ENCODE measurements at places on chromosomes 7 and 10.

- no peak for DNase-seq
These were observed 347.8 kb downstream of the PTEN start for GRCh38 chr10:88211230-88211629.

- DNase-seq = no peak
These were observed 27.4 kb upstream of the GDI2 start for GRCh38 chr10:5840314-5841307.

DNA sequence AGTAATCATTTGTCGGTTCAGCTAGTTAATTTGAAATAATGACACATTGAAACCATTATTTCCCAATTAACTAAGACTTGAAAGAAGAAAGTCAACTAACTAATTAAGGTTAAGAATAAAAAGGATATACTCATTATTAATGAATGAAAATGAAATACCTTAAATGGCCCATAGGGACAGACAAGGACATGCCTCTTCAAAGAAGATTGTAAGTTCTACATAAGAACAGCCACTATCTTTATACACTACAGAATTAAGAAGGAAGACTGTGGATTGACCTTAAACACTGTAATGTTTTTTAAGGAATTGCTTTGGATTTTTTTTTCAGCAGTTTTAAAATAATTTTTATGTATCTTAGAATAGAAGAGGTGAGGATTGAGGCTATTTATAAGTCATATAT, 60.7 kb downstream of the CSTF2T start:
- DNase-seq = no peak

DNA sequence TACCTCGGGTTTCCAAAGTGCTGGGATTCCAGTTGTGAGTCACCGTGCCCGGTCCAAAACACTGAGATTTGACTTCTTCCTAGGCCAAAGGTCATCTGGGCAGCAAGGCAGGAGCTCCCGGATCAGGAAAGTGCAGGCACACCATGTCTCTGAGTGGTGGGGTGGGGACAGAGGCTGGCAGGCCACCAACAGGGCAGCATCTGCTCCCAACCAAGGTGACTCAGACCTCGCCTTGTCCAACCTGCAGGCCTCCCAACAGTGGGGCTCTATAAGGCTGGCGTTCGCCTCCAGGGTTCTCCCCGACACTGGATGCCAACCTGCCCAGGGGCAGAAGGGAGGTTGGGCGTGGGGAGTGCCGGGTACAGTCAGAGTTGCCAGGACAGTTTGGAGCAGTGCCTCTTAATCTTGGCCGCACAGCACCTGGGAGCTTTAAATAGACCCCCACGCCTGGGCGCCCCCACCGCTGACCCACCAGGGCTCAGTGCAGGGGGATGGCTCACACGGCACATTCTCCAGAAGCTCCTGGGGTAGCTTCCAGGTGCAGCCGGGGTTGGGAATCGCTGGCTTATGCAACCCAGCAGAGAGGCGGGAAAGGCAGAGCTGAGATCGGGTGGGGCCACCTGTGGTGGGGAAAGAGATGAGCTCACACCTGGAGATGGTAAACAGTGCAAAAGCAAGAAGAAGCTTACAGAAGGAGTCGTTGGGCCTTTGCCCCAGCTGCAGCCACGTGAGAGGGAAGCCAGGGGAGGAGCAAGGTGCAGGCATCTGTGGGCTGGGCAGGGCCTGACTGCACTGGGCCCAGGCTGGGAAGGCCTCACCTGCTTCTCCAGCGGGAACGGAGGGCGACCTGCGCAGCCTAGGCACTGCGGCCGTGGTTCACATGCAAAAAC, 10.9 kb downstream of the CALML5 start:
- no peak for DNase-seq

GRCh38 chr10:131129544-131129943, 182.0 kb downstream of the TCERG1L start:
- DNase-seq = no peak

GRCh38 chr7:22962775-22963350, 51.1 kb downstream of the HYCC1 start:
- DNase-seq = no peak

DNA sequence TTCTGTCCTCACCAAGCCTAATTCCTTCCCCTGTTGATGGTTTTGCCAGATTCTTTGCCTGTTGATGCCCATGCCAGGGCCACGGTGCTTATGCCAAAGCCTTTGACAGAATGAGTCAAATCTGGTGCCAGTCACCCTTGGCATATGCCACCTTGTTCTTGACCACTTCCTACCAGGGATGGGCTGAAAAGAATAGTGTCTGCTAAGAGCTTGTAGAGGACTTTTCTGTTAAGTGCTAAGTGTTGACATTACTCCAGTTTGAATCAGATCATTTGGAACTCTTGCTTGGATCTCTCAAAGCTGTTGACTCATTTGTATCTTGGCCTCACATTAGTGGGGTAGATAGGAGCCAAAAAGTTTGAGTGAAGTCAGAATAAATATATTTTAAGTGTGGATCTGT, 661.2 kb downstream of the AUTS2 start:
- no peak for DNase-seq

GRCh38 chr10:91864744-91865143, 44.5 kb downstream of the FGFBP3 start:
- DNase-seq = no peak

DNA sequence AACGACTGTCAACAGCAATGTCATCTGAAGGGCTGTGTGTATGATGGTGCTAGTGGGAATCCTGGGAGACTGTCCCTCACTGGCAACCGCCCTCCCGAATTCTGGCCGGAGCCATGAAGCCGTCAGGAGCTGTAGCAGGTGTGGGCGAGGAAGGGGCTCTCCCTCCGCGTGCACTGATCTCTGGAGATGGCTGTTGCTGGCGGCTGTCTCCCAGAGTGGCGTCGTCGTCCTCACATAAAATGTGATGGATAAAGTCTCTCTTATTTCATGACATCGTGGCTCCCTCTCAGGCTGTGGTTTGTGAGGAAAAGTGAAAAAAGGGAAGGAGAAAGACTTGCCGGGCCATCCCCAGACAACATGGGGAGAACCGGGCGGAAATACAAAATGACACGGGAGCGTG, 216.5 kb downstream of the DNAJB6 start:
- no peak for DNase-seq

DNA sequence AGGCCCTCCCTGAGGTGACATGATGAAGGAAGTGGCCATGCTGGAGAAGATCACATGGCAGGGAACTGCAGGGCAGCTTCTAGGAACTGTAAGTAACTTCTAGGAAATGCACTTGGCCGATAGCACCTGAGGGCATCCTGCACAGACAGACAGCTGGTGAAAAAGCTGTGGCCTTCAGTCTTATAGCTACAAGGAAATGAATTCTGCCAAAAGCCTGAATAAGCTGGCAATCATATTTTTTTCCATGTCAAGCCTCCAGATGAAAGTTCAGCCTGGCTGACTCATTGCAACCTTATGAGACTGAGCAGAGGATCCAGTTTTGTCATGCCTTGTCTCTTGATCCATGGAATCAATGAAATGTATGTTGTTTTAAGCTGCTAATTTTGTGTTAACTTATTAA, 91.1 kb upstream of the CACNA2D1 start:
- no peak for DNase-seq

- no peak for DNase-seq
These were observed 57.9 kb upstream of the ITGB1 start for GRCh38 chr10:33015761-33016547.

GRCh38 chr10:28897617-28898464, 220.5 kb downstream of the BAMBI start:
- no peak for DNase-seq

- DNase-seq = no peak
These were observed 318.5 kb downstream of the INHBA start for GRCh38 chr7:41384418-41384817.

GRCh38 chr7:22219036-22219435, 137.9 kb downstream of the RAPGEF5 start:
- DNase-seq = no peak

- no peak for DNase-seq
These were observed 191.5 kb downstream of the AHR start for GRCh38 chr7:17489961-17490360.

DNA sequence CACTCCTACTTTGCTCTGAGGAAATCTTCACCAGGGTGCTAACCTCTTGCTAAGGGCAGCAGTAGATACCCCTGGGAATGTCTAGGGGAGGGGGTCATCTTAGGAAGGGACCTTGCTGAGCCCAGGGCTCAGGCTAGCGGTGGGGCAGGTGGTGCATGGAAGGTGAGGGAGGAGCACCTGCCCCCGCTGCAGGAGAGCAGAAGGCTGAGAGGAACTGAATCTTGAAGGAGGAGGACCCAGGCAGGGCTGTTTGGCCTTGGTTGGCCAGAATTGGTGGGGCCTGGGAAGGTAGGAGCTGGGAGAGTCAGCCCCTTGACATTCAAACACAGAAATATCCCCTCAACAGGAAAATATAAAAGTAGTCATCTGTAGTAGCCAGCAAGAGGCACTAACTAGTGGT, 7.0 kb downstream of the CALHM3 start:
- DNase-seq = no peak
